ENCODE measurements at places on chromosomes 12 and 14.
A peak's percentile ranks its signal among the peaks of the same experiment; 100 is the strongest.

- no peak for DNase-seq
Measured at GRCh38 chr14:65676361-65677014, 264.0 kb downstream of the FUT8 start.

- DNase-seq: no peak
Measured at GRCh38 chr12:57838594-57839302, 7.8 kb downstream of the CTDSP2 start.

DNA sequence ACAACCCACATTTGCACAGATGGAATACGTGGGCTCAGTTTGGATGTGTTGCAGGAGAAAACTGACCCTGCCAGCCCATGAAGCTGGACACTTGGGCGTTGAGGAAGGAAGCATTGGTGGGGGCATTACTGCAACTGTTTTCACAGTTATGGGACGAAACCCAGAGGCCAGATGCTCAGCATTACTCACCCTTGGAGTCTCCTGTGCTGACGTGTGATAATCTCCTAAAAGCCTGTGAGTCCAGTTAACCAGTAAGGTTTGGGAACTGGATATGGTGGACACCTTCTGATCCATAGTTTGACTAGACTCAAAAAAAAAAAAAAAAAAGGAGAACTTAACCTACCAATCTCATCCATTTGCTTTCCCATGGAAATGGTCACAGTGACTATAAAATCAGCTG is 52.8 kb upstream of the EGLN3 start:
- no peak for DNase-seq

DNA sequence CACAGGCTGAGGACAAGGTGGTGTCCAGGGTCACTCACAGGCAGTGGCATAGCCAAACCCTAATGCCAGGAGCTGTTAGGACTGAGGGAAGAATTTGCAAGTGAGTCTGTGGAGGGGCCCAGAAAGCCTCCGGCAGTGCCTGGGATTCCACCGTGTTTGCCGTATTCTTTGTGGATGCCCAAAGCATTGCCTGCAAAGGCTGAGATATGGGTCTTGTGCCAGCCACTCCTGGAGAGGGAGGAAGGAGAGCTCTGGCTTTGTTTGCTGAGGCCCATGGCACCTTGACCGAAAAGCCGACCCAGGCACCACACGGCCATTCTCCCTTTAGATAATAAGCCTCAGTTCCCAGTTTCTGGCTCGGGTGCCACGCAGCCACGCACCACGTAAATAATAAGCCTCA is 35.8 kb upstream of the GALNT9 start:
- DNase-seq: no peak

DNA sequence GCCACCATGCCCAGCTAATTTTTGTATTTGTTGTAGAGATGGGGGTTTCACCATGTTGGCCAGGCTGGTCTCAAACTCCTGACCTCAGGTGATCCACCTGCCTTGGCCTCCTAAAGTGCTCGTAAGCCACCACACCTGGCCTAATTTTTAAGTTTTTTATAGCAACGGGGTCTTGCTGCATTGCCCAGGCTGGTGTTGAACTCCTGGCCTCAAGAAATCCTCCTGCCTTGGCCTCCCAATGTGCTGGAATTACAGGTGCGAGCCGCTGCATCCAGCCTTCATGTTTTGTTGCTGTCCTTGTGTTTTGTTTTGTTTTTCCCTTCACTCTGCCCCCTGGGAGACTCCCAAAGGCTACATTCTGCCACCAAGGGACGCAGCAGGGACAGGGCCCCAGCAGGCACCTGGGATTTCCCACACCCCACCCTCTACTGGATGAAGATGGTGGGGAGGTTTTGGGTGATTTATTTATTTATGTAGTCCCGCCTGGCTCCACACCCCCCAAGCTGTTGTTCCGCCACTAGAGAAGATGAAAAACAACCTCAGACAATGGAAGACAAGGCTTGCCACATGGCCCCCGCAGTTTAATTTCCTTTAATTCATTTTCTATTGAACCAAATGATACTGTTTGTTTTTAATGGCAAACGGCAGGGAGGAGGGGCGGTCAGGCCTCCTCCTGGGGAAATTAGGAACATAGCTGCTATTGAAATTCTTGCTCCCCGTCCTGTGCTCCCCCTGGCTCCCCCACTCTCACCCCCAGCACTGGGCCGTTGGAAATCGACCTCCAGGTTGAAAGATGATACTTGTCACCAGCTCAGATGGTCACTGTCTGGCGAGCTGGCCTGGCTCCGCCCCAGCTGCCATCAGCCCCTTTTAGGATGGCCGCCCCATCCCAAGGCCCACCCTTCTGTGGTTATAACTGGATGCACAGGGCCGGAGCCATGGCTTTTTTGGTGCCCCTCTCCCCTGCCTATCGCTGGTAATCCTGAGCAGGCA is 70.3 kb downstream of the RNFT2 start:
- DNase-seq: peak; percentile 8

GRCh38 chr12:92417373-92417772 is 271.7 kb upstream of the BTG1 start:
- DNase-seq: no peak

DNA sequence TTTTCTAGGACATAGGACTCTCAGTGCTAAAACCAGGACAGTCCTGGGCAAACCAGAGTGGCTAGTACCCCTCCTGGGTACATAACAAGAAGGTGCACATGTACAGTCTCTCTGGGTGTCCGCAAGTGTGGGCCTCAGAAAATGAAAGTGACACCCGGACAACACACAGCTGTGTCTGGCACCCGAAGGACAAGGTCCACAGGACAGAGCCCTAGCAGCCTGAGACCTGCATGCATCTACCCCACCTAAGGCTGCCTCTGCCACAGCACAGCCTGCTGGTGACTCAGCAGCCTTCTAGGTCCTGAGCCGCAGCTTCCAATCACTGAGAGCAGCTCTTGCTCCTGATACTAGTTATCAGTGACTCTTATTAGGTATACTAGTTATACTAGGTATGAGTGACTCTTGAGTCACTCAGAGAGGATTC is 784.1 kb upstream of the TBX3 start:
- no peak for DNase-seq

DNA sequence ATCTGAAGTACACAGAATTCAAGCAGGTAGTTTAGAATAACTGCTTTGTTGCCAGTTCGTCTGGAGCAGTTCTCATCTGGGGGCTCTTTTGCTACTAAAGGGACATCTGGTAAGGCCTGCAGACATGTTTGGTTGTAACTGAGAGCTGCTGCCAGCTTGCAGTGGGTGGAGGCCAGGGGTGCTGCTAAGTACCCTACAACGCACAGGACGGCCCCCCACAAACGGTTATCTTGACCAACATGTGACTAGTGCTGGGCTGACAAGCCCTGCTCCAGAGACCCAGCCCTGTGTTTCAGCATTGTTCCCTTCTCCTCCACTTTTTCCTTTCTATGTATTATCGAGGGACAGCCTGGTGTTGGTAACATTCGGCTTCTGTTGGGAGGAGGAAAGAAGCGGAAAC is 40.8 kb downstream of the FBXO21 start:
- DNase-seq: no peak

DNA sequence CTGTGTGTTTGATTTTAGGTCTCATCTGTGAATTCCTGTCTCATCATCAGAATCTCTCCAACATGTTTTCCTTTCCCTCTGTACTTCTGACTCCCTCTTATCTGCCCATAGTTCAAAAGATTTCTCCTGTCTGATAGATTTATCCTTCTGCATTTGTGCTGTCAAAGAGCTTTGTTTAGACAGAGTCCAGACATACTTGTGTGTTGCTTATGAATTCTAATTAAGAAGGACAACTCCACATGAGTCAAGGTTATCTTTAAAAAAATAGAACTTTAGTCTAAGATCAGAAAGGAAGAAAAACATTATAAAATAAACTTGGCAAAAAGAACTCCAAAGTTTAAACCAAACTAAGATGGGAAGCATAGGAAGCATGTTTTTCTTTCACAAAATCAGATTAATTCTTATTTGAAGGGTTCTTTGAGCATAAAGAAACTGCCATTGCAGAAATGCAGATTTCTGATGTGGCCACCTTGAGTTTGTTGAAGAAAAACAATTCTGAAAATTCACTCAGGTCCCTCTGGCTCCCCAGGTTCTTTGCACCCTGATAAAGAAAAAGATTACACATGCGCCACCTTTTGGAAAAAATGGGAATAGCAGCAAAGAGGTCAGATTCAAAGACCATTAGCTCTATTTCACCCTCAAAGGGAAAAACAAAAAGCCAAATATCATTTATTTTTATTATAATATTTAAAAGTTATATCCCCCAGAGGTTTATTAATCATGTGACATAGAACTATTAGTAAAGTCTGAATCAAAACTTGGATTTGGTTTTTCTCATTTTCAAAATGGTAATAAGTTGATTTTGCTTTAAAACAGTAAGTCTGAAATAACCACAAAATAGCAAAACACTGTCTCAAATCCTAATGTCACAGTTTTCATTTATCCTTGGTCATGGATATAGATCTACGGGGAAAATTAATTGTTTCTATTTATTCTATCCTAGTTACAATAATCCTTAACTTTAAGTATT is 143.7 kb upstream of the DCN start:
- DNase-seq: peak; percentile 2

GRCh38 chr14:98172243-98172778 is 1099.7 kb downstream of the BCL11B start:
- DNase-seq: no peak

DNA sequence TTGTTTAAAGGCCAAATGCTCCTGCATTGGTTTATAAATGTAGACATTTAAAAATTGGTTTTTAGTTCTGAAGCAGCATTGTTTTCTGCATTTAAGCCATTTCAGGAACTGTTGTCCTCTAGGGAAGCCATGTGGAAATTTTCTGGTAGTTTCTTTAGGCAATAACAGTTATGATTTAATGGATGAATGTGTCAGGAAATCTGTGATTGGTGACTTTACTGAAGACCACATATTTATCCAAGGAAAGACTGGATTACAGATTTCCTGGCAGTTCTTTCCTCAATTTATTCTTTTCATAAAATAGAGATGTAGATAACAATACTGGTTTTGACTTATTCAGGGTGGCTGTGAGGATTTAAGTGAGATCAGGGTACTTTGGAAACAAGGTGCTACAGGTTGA is 27.6 kb downstream of the TBC1D15 start:
- DNase-seq: no peak

GRCh38 chr12:120833849-120834248 is 70.3 kb downstream of the SPPL3 start:
- DNase-seq: no peak

DNA sequence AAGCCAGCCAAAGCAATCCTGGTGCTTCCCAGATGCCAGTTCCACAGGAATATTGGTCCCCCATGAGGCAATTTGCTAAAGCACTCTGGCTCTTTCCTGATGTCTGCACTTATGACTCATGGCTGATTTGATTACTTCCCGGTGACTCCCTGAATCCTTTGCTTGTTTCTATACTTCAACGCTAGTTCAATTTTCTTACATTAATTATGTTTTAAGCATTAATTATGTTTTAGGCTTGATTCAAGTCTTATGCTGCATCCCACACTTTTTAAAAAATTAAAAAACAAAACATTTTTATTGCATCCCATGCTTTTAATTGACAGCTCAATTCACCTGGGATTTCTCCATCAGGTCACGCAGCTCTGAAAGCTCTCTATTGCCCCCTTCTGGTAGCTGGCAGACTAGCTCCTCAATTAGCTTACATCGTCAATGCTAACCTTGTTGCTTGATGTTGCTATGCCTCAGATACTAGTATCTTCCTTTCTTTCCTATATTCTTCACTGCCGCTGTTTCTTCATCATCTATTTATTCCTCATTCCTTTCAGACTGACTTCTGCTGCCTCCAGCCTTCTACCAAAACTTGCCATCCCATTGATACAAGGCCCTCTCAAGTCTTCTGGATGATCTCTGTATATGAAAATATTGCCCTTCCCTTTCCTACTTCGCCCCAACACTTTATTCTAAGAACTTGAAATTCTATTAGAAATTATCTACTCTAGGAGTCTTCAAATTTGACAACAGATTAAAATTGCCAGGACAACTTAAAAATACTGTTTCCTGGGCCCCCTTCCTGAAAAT is 32.0 kb downstream of the TSHR start:
- DNase-seq: peak; percentile 65

DNA sequence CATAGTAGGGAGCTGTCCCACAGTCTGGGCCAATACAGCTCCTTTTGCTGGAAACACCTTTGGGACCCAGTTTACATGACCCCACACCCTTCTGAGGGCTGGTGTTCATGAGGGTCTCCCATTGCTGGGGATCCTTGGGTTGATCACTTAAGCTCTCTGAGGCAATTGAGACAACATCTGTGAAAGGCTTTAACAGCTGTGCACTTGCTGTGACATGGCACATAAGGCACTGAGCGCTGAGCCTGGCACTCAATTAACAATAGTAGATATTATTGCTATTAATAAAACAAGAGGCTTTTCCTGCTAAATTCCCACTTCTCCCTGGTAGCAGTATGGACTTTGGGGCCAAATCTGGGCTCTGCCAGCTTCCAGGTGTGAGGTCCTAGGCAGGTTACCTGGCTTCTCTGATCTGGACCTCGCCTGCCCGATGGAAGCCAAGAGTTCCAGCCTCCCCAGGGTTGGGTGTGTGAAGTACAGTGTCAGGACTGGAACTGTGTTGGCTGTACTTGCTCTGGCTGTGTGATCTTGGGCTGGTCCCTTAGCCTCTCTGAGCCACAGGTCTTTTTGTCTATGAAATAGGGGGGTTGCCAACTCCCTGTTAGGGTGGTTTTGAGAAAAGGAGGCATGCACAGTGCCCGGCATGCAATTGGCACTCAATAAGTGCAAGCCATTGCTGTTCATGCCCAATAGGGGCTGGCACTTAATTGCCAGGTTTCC is 3.1 kb downstream of the SH2B3 start:
- DNase-seq: no peak

GRCh38 chr14:45902241-45902640 is 649.2 kb upstream of the MIS18BP1 start:
- no peak for DNase-seq

GRCh38 chr12:41944216-41944615 is 200.5 kb downstream of the GXYLT1 start:
- DNase-seq: no peak

DNA sequence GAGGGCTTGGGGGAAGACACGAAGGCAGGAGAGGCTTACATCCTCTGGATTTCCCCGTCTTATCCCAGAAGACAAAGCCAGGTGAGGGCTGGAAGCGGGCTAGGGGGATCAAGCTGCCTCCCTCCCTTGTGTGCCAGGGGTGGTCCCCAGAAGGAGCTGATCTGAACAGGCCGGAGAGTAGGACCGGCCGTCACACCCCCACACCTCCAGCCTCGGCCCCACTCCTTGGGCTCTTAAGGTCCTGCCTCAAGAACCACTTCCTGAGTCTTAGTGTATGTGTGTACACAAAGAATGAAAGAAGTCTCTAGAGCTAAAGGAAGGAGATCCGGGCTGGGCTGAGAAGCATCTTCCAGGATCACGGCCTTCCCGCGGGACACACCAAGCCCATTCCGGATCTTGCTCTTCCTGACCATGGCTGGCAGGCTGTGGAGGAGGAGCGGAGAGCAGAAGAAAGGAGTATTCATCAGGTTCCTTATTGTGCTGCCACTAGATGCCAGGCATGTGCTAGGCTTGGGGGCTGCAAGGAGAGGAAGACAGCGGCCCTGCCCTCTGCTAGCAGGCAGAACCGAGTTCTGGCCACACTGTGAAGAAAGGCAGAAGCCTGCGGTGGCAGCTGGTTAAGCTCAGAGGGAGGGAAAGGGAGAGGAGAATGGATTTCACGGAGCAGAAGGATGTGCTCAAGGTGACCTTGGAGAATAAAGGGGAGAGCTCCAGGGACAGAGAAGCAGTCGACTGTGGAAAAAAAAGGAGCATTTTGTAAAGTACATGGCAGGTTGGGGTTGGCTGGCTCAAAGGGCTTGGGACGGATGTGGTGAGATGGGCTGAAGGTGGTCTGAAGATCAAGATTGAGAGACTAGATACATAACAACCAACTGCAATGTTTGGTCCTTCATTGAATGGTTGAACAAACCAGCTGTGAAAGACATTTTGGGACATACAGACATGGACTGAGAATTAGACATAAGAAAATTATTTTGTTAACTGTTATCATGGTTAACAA is 1.3 kb upstream of the CD63 start:
- peak; percentile 36 for DNase-seq

GRCh38 chr12:61574339-61574738 is 685.9 kb upstream of the USP15 start:
- no peak for DNase-seq

Measured in COR-L47 (cell line).